ENCODE measurements at places on chromosomes 11 and 22.
A peak's percentile ranks its signal among the peaks of the same experiment; 100 is the strongest.

- no peak for DNase-seq
These were observed 717 bp upstream of the SLC7A4 start for GRCh38 chr22:21032868-21033688.

GRCh38 chr11:42249956-42250355, 790.5 kb upstream of the LRRC4C start:
- no peak for DNase-seq

- DNase-seq = no peak
These were observed 230.0 kb downstream of the CTTN start for GRCh38 chr11:70628176-70628854.

DNA sequence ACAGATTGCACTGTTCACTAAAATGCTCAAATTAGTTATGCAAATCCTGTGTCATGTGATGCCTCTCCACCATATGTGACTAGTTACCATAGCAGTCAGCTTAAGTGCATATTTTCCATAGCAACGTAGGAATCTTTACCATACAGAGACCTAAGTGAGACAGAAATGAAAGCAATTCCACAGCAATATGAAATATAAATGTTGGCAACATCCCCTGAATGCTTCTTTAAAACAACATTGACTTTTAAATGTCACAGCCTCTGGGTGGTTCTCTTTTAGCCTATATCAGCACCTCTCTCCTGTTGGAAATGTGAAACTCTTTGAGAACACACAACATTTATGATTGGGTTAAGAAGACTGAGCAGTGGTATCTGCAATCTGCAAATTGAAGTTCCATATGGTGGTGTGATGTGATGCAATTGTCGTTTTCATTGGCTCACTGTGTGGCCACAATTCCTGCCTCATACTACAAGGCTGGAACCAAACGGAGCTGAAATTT, 814.6 kb downstream of the DLG2 start:
- DNase-seq = no peak

DNA sequence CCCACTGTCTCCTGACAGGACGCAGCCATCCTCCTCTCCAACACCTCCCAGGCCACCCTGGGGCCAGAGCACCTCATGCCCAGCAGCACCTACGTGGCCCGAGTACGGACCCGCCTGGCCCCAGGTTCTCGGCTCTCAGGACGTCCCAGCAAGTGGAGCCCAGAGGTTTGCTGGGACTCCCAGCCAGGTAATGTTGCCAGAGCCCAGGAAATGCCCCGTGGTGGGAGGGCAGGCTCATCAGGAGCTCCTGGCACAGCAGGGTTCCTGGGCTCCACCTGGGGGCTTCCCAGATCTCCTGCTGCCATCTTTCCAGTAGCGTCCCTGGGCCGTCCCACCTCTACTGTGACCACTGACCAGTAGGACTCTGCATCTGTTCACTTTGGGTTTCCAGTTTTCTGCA, 16.2 kb downstream of the CSF2RB start:
- DNase-seq = no peak

- DNase-seq = no peak
These were observed 57.1 kb upstream of the PSMA1 start for GRCh38 chr11:14577292-14577691.

DNA sequence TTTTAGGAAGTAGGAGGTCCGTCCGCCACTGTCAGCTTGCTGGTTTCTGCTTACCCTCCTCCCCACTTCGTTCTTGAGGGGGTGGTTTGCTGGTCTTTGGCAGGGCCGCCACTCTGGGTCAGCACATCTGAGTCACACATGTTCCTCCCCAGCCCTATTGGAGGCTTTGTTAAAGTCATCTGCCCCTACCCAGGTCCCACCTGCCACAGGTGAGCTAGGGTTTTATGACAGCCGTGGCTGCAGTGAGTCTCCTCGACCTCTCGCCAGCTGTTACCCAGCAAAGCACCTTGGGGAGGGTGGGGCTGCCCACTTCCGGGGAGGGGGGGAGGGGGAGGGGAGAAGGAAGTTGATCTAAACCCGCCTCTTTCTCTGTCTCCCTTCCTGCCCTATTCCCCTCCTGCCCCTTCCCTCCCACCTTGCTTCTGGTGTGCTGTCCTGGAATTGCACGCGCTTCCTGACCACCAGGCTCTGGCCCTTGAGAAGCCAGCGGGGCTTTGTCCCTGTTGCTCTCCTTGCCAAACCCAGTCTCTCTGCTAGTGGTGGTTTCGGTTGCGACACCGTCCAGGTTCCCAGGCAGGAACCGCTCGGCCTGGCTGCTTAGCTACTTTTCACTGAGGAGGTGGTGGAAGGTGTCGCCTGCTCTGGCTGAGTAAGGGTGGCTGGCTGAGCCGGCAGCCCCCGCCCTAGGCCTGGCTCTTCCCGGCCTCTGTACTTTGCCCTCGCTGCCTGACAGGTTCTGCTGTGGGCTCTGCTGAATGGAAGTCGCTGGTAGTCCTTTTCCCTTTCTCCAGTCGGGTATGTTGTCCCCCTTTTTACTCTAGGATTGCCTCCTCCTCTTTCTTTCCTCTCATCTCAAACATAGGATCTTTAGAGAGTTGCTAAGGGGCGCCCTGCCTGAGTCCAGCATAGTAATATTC, 28.5 kb downstream of the RCOR2 start:
- DNase-seq = peak; percentile 75

DNA sequence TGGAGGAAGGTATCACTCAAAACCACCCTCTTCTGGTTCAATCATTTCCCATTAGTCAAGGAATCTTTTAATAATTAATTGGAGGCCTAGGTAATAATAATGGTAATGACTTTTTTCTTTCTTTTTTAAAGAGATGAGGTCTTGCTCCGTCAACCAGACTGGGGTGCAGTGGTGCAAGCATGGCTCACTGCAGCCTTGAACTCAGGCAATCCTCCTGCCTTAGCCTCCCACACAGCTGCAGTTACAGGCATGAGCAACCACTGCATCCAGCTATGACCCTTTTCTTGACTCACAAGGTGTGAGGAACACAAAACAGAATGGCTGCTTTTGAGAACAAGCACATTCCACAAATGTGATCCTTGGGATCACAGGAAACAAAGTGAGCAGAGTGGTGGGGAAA, 3.6 kb downstream of the POLDIP3 start:
- DNase-seq = no peak

GRCh38 chr11:17384002-17384511, 4.4 kb downstream of the KCNJ11 start:
- DNase-seq = peak; percentile 84

DNA sequence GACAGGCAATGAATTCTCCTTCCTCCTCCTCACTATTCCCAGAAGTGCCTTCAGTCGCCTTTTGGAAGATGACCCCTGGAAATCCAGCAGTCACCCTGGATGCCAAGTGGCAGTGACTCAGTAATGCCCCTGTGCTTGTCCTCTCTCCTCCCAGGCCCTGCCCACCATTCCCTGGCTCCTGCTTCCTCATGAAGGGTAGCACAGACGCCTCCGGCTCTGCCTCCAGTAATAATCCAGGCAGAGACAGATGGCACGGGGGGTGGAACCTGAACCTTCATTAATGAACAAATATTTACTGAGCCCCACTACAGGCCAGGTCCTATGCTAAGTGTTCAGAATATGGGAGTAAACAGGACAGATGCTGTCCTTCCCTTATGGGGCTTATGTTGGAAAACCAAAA, 23.2 kb downstream of the SYT13 start:
- no peak for DNase-seq

DNA sequence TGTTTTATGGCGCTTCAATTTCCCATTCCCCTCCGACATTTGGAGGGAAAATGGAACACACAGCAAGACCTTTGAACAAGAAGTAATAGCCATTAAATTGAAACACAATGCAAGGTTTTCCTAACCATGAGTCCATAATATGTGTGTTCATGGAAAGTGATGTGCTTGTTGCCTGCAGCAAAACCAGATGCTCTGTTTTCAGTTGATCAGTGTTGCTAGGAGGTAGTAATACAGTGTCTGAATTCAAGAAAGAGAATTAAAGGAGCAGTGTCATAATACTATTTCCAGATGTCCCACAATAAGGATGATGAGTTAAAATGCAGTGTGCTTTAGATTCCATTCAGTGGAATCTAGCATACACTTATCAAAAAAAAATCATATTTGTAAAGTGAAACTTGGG, 637.4 kb upstream of the API5 start:
- DNase-seq = no peak

DNA sequence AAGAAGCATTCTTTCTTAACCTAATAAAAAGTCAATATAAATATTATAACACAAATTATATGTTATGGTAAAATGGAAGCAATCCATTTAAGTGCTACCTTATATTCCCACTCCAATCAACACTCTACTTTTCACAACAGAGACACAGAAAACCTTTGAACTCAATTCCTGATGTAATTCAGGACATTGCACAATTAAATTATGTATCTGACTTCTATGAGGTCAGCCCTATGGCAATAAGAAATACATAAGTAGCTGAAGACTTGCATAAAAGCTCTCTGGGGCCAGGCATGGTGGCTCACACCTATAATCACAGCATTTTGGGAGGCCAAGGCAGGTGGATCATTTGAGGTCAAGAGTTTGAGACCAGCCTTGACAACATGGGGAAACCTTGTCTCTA, 6.8 kb downstream of the OR4D10 start:
- DNase-seq = no peak

DNA sequence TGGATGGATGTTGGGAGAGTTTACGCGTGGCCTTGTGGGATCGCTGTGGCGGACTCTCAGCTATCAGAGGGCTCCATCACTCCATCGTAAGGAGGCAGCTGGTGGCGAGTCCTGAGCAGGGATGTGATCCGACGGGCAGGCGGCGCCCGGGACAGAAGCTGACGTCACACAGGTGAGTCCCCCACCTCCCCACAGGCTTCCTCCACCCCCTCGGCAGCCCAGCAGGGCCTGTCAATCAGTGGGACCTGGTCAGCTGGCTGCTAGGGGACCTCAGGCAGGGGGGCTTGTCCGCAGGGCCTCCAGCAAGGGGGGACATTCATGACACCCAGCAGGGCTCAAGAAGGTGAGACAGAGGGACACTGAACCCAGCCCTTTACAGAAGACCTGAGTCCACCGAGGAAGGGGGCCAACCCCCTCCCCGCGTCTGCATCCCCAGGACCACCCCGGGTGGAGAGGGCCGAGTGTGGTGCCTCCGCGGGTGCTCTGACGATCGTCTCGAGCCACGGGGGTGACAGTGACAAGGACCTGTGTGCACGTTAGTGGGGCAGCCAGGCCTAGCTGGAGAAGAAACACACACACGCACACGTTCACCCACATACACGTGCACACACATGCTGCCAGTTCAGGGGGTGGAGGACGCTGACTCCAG, 7.1 kb downstream of the HRAS start:
- no peak for DNase-seq

DNA sequence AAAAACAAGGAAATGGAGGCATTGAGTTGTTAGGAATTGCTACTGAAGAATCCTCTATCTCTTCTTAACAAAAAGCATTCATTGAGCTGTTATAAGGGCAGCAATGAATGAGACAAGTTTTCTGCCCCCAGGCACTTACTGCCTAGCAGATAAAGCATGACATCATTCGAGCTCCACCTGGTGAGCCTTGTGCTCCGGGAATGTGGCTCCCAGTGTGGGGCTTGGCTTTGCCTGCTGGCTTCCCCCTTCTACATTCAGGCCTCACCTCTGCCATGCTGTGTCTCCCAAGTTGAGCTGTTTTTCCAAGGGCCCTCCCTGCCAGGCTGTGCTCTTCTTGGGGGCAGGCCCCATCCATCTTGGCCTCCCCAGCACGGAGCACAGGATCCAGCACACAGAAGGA, 56.9 kb upstream of the EIF3D start:
- no peak for DNase-seq

DNA sequence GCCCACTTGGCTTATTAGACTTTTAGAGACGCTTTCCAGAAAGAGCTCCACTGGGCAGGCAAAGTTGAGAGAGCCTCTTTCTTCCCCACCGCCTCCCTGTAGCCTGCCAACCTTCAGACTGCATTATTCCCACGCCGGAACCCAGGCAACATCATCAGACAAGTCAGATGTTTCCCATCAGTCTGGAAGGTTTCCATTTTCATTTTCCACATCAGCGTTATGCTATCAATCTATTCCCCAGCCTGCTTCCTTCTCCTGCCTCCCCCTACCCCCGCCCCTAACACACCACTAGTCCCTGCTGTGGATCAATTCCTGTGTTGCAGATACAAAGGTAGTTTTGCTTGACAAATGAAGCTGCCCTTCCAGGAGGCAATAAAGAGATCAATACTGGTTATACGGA, 184.8 kb downstream of the DSCAML1 start:
- no peak for DNase-seq

DNA sequence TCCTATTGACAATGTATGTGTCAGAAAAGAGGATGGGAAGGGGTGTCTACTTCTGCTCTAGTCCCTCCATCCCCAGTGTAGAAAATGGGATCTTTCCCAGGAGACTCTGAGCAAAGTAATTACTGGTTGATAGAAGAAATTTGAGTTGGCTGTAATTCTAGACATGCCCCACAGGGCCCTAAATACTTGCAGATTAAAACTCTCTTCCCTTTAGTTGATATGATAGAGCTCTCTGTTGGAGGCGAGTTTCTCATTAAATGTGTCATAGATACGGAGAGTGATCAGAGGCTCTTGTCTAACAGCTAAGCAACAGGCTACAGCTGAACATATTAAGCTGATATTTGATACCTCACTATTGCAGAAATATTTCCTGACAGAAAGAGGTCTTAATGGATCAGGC, 32.9 kb downstream of the OR52E1 start:
- no peak for DNase-seq

DNA sequence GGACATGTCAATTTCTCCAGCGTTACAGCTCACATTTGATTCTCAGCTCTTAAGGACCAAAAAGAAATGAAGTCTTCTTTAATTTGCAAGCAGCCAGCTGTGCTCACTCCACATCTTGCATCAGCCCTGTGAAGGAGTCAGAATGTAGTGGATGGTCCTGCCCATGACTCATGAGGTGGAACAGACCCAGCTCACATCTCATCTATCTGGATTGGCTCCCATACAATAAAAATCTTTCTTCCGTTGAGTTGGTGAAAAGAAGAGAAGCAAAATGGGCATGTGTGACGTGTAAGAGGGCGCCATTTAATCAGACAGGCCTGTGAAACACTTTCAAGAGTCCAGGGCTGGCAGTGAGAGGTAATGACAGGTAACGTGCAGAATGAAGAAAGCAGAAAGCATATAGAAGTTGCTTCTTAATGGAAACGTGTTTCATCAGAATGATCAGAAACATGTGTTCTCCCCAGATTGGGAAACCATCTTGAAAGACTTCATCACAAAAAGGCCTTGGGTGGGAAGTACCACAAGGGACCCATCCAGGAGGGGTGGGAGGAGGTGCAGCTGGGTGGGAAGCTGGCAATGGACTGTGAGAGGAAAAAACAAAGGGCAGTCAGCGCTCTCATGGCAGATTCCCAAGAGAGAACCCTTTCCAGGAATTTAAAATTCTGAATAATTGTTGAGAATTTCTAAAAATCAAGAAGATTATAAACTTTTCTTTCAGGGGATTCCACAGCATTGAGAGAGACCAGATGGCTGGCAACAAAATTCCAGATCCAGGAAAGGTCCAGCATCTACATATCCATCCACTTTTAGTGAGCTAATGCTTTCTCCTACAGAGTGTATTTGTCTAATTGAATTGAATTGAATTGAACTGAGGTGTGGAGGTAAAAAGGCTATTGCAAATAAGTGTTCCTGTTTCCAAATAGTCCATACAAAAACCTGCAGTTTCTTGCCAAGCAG, 57.0 kb downstream of the ETS1 start:
- peak; percentile 58 for DNase-seq

Measured in Right ventricle myocardium superior (tissue), 1 donor.